ENCODE measurements at places on chromosomes 4 and X.

GRCh38 chr4:4662230-4662629 is 120.4 kb upstream of the STX18 start:
- DNase-seq, result no peak

- DNase-seq, result no peak
These were observed 73.3 kb downstream of the NAT8L start for GRCh38 chr4:2132438-2132837.

- no peak for DNase-seq
These were observed 12.1 kb downstream of the PPP2R3B start for GRCh38 chrX:374596-374995.

DNA sequence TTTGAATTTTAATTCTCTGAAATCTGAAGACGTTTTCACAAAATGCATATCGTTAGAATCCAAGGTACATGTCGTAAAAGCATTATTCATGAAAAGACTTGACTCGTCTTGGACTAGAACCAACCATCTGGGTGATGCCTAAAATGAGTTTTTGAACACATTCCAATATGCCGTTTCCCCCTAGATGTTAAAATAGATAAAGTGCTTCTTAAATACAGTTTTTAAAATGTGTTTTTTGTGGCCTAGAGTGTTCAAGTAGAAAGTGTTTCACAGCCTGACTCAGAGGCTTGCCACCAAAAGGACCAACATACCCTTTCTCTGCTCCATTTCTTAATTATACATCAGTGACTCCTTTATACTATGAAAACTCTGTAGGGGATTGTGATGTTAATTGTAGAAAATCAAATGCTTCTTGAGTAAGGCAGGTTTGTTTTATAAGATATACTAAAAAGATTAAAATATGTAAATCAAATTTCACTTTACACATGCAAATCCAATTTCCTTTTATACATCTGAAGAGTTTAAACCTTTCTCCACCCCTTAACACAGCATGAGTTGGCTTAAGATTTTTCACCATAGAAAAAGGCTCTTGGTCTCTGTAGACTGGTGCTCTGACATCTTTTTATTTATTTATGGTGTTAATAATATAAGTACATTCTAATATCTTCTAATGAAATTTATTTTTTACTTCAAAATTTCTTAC is 48.4 kb downstream of the PRKG2 start:
- no peak for DNase-seq

DNA sequence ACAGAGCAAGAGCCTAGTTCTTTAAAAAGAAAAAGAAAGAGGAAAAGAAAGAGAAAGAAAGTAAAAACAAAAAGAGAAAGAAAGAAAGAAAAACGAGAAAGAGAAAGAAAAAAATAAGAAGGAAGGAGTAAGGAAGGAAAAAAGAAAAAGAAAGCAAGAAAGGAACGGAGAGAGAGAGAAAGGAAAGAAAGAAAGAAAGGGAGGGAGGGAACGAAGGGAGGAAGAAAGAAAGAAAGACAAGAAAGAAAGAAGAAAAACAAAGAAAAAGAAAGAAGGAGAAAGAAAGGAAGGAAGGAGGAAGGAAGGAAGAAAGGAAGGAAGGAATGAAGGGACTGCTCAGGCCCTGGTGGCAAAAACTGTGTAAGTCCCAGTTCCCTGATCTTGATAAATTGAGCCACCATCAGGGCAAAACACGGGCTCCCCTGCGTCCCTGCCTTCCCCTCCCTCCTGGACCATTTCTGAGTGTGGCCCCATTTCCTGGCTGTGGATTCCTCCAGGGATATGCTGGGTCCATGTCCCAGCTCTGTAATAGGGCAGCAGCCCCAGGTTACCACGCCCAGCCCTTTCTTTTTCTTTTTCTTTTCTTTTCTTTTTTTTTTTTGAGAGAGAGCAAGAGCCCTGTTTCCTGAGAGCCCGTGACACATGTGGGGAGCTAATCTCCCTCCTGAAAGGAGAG is 44.8 kb downstream of the SHOX start:
- DNase-seq, result no peak

- no peak for DNase-seq
These were observed 116.2 kb downstream of the SLC2A9 start for GRCh38 chr4:9904976-9905587.

DNA sequence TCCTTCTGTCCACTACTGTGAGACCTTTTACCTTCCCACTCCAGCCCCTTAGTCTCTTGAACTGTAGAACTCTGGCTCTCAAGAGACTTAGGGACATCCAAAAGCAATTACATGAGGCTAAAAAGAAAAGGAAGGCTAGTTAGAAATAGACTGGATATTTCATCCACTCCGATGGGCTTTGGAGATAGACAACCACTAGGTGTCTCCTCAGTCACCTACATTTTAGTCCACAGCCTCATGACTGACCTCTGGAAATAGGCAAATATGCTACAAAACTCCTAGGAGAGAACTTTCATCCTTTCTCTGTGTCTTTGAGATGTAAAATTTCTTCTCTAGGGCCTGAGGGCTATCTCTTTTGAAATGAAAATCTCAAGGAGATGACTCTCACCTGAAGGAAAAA is 45.1 kb upstream of the LAMP2 start:
- DNase-seq, result no peak

DNA sequence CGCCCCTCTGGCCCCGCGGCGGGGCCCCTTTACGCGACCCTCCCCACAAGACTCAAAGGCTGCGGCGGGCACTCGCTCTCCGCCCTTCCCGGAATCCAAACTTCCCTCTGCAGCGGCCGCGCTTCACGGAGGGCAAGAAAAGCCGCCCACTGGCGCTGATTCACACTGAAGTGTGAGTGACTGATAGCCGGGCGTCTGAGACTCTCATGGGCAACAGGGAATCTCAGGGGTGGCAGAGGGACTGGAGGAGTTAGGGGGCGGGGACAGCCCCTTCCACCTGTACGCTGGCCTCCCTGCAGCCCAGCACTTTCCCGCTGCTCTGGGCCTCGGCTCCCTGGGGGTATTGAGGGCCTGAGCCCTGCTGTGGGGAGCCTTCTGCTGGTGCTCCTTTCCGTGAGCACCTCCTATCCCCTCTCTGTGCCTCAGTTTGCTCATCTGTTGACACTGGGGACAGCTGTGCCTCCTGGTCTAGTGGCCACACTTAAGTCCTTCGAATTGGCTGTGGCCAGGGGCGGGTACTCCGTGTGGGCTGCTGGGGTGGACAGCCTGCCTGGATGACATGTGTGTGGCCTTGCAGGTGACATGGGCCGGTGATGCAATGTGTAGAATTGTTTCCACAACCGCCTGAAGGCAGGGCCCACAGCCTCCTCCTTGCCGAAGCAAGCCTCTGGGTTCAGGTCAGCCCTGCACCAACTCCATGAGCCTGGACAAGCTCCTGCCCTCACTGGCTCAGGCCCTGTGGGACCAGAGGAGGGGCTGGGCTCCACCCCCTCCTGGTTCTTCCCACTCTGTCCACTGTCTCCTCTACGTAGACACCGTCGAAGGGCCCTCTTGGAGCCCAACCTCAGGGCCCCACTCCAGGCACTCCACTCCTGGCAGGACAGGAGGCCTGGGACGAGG is 951 bp downstream of the SH3BP2 start:
- no peak for DNase-seq

DNA sequence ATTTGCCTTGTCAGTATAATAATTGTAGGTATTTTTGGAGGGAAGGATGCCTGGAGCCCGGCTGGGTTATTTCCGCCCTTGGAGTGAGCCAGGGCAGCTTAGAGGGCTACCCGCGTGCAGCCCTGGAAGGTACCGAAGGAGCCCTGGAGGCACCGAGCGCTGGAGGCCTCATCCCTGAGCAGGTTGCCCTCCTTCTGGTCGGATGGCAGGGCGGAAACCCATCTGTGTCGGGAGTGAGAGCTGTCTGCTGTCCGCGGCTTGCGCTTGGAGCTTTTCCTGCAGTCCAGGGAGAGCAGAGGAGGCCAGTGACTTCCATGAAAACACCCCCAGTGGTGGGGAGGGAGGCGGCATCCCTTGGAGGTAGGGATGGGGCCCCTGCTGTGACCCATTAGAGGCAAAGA is 122.1 kb downstream of the TBL1X start:
- DNase-seq, result no peak

DNA sequence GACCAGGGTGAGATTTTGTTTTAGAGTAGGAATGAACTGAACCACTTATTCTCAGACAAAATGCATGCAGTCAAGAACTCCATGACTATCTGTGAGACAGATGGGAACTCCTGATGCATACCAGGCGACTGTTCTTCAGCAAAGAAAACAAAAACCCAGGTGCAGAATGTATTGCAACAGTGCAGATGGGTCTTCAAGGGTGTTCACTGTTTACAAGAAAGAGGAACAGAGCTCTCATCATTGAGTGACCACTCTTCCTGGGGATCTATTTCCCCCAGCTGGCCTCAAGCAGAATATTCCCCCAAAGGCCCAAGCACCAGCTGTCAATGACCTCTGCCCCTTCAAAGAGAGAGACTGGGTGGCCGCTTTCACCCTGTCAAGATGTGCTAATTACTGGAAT is 39.7 kb upstream of the BMP3 start:
- DNase-seq, result no peak

DNA sequence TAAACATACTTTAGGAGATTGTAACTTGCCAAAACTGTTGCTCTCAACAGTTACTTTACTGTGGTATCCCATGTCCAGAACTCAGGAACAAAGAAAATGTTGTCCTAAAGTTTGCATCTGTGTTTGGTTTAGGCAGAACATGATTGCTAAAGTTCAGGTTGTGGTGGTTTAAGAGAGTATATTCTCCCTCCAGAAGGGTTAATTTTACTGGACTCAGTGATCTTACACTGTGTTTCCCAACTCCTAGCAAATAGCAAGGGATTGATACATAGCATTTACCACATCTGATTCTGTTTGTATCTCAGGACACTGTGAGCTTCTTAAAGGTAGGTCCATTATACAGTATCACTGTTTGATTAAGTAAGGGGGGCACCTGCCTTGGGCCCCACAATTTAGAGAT is 13.3 kb upstream of the DCK start:
- no peak for DNase-seq

- no peak for DNase-seq
These were observed 634 bp upstream of the PLXNB3 start for GRCh38 chrX:153763298-153763932.

GRCh38 chrX:128699716-128700285 is 647.6 kb upstream of the ACTRT1 start:
- DNase-seq, result no peak

DNA sequence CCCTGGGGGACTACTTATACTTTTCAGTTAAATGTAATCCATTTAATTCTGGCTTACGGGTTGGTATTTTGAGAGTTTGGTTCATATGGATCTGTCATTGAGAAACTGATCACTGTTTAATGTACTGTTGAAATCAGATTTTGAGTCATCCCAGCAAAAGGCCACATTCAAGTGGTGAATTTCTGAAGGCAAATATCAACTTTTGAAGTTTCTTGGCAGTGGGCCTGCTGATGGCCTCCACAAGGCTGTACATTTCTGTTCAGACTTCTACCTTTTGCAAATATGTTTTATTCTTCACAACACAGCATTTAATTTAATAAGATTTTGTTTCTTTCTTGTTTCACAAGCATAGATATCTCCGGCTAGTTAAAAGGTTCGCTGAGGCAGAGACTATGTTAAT is 138.7 kb downstream of the PDGFC start:
- DNase-seq, result no peak

GRCh38 chr4:187380181-187380581 is 615.4 kb upstream of the ZFP42 start:
- no peak for DNase-seq

DNA sequence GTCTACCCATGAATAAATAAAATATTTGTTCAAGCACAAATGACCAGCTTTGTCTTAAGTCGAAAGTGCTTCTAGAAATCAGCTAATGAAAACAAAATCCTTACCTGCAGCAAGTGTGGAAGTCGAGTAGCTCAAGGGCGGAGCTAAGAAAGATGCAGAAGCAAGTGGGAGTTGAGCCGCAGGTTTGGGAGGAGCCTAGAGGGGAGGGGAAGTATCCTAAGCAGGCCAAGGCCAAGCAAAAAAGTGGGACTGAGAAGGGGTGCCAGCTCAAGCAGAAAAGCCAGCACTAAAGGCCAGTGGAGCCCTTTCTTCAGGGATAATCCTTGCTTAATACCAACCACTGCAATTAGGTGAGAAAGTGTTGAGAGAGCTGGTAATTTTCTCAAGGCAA is 60.8 kb downstream of the DLG3 start:
- no peak for DNase-seq

GRCh38 chr4:23091711-23092110 is 399.0 kb downstream of the GBA3 start:
- no peak for DNase-seq

- DNase-seq, result no peak
These were observed 358.2 kb upstream of the GATB start for GRCh38 chr4:152118819-152119553.

DNA sequence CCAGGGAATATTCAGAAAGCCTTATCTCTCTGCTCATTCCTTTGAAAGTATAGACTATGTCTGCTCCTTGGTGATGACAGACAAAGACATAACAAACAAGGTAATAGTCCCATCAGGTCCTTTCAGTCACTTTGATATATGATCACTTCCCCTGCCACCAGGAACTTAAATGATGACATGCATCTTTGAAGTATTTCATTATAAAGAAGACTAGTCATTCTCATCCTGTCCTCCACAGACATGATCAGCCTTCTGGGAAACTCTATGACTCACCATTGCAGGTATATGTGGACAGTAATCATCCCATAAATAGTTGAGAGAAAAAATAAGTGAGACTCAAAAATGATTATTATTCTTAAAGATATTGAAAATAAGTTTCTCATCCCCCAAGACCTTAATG is 117.5 kb upstream of the VCX2 start:
- DNase-seq, result no peak

- DNase-seq, result no peak
These were observed 32.5 kb downstream of the TACC3 start for GRCh38 chr4:1753697-1754311.

DNA sequence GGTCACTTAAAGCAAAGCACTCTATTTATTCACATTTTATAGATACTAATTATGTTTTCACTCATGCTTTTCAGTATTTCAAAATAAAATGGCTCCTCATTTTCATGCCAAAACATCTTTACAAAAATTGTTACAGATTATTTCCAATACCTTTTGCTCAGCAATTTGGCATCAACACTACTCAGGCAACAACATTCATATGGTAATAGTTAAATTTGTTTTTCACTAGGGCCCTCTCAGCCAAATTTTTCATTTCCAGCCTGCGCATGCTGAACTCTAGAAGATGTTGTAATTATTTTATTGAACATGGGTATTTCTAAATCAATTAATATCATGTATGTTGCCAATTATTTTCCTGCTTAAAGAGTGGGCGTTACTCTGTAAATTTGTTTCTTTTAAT is 225.6 kb downstream of the ANTXR2 start:
- DNase-seq, result no peak

GRCh38 chrX:100680756-100681155 is 36.8 kb downstream of the SRPX2 start:
- no peak for DNase-seq

- DNase-seq, result no peak
These were observed 174.0 kb upstream of the TENT5D start for GRCh38 chrX:80246271-80246670.

Data from T-helper 9 cell (primary cell).